Mucosa of gallbladder (tissue), 1 donor: ENCODE measurements at places on chromosomes 3 and 15. TPM values are rescaled to one million over a fixed set of nuclear protein-coding genes. Genes with fewer than 3 reads are reported as not detected.

GP5 gene
- total RNA-seq = 0.17 TPM

GOLGA8H gene
- 0.46 TPM for total RNA-seq

WDR76 gene
- total RNA-seq = 3.0 TPM

GRCh38 chr3:189714991-189715961 lies 84.1 kb downstream of the TP63 start:
- no peak for DNase-seq

- no peak for DNase-seq
Measured at GRCh38 chr3:139440639-139441556, 35.4 kb downstream of the RBP2 start.

- no peak for DNase-seq
Measured at GRCh38 chr15:52798529-52799101, 8.5 kb upstream of the ONECUT1 start.

- DNase-seq = no peak
Measured at GRCh38 chr3:99716463-99716995, 78.1 kb downstream of the COL8A1 start.

DNA sequence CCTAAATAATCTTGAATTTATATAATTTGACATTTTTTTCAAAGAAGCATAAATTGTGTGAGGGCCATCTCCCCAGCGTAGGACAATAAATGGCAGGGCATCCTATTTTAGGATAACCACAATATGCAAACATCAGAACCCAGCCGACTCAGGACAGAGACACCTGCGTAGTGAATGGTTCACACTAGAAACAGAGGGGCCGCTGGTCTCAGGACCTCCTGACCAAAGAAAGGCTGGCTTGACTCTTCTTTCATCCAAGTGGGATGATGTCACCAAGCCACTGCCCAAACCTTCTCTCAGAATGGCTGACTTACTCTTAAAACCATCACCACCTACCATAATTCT lies 162.1 kb downstream of the FOXP1 start:
- no peak for DNase-seq
